ENCODE measurements at places on chromosomes 1 and 21.

DNA sequence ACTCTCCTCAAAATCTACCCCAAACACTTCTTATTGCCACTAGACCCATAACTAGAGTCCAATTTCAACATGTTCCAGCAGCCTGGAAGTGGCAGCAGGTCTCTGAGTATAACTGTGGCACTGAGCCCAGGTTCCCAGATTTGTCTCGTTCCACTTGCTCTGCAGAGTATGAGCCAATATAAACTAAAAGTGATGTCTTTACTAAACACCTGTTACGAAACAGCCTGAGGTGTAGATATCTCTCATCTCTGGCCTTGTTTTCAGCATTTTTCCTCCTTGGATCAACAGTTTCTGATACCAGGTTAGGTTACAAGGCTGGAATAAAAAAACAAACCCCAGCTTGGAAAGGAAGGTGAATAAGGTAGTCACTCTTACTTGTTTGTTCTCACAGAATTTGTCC lies 25.2 kb upstream of the PRDX6 start:
- no peak for DNase-seq

DNA sequence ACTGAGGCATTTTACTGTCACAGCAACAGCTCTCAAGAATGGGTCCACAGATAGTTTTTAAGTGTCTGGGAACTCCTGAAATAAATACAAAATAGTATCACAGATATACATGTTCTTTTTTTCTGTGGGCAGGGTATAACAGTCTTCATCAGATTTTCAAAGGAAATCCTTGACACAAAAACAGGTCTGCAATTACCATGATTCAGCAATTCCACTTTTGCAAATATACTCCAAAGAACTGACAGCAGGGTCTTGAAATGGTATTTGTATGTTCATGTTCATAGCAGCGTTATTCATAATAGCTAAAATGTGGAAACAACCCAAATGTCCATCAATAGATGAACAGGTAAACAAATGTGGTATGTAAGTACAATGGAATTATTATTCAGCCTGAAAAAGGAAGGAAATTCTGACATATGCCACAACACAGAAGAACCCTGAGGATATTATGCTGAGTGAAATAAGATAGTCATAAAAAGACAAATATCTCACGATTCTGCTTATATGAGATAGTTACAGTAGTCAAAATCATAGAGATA lies 85.0 kb downstream of the EPS15 start:
- DNase-seq: no peak

- no peak for DNase-seq
These were observed 61.6 kb upstream of the KIAA0040 start for GRCh38 chr1:175254190-175254589.

DNA sequence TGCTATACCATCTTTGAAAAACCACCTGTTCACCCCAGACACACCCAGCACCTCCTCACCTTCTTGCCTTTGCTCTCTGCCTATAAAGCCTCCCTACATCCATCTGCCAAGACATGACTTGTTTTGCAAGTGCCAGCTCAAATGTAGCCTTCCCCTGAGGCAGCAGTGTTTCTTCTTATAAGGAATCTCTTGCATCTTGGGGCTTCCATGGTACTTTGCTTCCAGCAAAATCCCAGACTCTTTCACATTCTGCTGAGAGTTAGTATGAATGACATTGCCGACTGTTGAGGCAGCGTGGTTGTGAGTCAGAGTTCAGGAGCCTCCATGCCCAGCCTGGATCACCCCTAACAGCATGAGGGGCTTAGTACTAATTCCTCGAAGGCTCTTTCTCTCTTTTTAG lies 217.4 kb upstream of the RUNX1 start:
- DNase-seq: no peak

DNA sequence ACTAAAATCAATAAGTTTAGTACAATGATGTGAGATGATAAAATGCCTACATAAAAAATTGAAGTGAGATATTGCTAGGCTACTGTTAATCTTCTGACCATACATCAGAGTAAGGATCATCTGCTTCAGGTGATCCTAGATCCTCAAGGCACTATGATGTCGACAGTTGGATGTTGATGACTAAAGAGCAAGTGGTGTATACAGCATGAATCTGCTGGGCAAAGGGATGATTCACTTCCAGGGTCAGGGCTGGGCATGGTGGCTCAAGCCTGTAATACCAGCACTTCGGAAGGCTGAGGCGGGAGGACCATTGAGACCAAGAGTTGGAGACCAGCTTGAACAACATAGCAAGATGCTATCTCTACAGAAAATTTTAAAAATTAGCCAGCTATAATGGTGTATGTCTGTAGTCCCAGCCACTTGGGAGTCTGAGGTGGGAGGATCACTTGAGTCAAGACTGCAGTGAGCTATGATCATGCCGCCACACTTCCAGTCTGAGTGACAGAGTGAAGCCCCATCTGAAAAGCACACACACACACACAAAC lies 24.6 kb downstream of the NUF2 start:
- DNase-seq: no peak

DNA sequence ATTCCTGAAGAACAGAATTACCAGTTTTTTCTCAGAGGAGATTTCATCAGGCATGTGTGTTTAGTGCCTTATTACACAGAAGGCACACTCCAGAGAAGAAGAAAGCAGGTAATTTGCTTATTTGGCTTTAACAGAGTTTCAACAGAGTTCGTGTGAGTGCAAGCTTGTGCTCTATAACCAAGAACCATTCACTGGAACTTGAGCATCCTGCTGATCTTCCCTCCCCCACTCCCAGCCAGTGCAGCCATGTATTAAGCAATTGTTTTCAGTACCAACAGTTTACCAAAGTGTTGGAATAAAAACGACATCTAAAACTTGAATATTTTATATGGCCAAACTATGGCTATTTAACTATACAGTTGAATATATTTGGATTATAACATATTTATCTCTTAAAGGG lies 4.3 kb downstream of the MGST3 start:
- no peak for DNase-seq
